Panc1 (cell line): ENCODE measurements at places on chromosomes 12 and 14.

- no peak for DNase-seq
Measured at GRCh38 chr14:55697414-55697861, 117.4 kb downstream of the KTN1 start.

GRCh38 chr12:2161473-2161872 is 108.7 kb downstream of the CACNA1C start:
- no peak for DNase-seq

DNA sequence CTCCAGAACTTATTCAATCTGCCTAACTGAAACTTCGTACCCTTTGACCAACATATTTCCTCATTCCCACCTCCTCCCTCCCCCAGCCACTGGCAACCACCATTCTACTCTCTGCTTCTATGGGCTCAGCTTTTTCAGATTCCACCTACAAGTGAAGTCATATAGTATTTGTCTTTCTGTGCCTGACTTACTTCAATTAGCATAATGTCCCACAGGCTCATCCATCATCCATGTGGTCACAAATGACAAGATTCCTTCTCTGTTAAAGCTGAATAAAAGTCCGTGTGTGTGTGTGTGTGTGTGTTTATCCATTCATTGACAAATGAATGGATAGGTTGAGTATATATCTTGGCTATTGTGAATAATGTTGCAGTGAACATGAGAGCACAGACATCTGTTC is 1.3 kb upstream of the C14orf39 start:
- DNase-seq, result no peak

DNA sequence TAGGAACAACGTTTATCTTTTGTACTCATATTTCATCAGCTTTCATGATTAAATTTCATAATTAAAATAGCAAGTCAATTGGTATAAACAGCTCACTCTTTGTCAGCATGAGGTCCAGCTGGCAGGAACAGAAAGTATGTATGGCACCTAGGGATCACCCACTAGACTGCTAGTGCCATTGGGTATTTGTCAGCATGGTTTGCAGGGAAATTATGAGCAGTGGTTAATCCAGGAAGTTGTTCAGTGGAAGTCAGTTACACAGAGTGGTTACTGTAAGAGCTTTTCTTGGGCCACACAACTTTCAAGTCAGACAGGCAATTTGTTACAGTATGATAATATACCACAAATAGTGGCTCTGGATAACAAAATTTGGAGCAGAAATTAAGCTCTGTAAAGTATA is 340.3 kb upstream of the RGS6 start:
- peak; percentile 15 for DNase-seq

GRCh38 chr14:82060219-82060618 is 526.6 kb upstream of the SEL1L start:
- DNase-seq, result no peak

- DNase-seq, result no peak
Measured at GRCh38 chr14:105841022-105842009, 314.9 kb downstream of the TMEM121 start.

GRCh38 chr12:125189502-125189901 is 124.3 kb downstream of the AACS start:
- DNase-seq, result no peak

GRCh38 chr12:117514016-117514415 is 152.6 kb upstream of the NOS1 start:
- DNase-seq, result no peak

- DNase-seq, result no peak
Measured at GRCh38 chr14:54562334-54562733, 4.6 kb upstream of the SAMD4A start.
